ENCODE measurements at places on chromosomes 11 and 22.

GRCh38 chr22:49307481-49307830, 520.2 kb downstream of the BRD1 start:
- DNase-seq: no peak

GRCh38 chr22:25697181-25697664, 44.8 kb upstream of the MYO18B start:
- no peak for DNase-seq

- DNase-seq: no peak
These were observed 50.9 kb downstream of the CDKN1C start for GRCh38 chr11:2834503-2835273.

GRCh38 chr11:30344085-30344484, 21.2 kb downstream of the ARL14EP start:
- DNase-seq: peak; percentile 65

- DNase-seq: peak; percentile 81
These were observed 1.6 kb downstream of the MAML2 start for GRCh38 chr11:96341211-96342013.

DNA sequence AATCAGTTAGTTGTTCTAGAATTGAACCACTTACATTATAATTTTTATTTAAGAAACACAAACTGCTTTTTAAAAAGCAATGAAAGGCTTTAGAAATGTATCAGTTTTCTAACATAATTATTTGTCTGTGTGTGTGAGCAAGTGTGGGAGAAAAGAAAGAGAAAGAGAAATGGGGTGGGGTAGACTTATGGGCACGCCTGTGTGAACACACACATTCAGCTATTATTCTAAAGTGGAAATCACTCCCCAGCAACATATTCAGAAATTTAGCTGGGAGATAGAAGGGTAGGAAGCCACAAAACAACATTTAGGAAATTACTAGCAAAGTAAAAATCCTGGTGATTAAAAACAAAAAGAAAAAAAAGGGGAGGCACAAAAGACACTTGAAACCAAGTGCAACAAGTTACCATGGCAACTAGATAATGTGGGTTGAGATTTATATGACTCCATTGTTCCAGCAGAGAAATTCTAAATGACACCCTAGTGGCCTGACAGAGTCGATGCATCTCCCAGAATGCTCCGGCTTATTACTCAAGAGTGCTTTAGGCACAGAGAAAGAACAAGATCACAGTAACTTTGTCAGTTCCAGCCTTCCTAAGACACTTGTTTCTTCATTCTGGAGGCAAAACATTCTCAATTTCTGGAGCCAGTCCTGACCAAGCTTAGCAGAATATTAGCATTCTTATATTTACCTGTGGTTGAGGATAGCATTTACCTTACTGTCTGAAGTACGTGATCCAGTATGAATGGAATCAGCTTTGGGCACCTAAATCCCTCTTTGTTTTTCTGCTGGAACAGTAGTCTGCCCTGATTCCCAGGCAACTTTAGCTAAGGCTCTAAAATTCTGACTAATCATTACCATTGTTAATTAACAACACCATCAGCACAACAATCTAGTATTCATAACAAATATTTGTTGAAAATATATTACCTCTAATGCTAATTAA, 444.4 kb downstream of the DLG2 start:
- peak; percentile 44 for DNase-seq

- no peak for DNase-seq
These were observed 287.0 kb downstream of the FAT3 start for GRCh38 chr11:92511522-92512203.

GRCh38 chr11:16356057-16356760, at the start of gene SOX6:
Gene SOX6 (minus strand): TSS chr11:16356546. CDS start chr11:16341248, 15,298 bp downstream.
- DNase-seq: no peak

GRCh38 chr11:279966-280705, 1.9 kb downstream of the NLRP6 start:
- DNase-seq: no peak

GRCh38 chr22:50271519-50271970, 1.4 kb upstream of the MAPK11 start:
- peak; percentile 72 for DNase-seq

DNA sequence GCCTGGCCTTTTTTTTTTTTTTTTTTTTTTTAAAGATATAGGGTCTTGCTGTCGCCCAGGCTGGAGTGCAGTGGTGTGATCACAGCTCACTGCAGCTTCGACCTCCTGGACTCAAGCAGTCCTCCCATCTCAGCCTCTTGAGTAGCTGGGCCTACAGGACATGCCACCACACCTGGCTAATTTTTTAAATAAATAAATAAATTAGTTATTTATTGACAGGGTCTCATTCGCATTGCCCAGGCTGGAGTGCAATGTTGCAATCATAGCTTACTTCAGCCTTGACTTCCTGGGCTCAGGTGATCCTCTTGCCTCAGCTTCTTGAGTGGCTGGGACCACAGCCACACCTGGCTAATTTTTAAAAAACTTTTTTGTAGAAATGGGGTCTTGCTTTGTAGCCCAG, 10.5 kb downstream of the AP2A2 start:
- no peak for DNase-seq

- no peak for DNase-seq
These were observed 139.9 kb upstream of the PLET1 start for GRCh38 chr11:112400476-112401014.

- no peak for DNase-seq
These were observed 67.9 kb downstream of the YAP1 start for GRCh38 chr11:102177974-102178631.

- no peak for DNase-seq
These were observed 260.0 kb downstream of the TBC1D22A start for GRCh38 chr22:47022475-47022874.

DNA sequence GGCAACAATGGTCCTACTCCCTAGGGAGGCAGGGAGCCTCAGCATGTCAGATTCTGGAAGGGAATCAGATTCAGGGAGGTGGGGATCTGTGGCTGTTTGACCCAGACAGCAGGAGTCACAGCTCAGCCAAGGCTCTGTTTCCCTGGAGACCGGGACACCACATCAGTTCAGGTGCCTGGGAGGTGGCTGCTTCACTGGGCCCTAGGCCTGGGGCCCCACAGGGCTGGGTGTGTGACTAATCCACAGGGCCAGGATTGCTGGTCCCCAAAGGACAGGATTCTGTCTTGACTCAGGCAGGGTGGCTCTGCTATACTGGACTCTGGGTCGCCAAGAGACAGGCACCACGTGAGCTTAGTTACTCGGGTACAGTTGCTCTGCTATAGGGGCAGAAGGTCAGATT, 3.5 kb upstream of the OR5AN1 start:
- no peak for DNase-seq

DNA sequence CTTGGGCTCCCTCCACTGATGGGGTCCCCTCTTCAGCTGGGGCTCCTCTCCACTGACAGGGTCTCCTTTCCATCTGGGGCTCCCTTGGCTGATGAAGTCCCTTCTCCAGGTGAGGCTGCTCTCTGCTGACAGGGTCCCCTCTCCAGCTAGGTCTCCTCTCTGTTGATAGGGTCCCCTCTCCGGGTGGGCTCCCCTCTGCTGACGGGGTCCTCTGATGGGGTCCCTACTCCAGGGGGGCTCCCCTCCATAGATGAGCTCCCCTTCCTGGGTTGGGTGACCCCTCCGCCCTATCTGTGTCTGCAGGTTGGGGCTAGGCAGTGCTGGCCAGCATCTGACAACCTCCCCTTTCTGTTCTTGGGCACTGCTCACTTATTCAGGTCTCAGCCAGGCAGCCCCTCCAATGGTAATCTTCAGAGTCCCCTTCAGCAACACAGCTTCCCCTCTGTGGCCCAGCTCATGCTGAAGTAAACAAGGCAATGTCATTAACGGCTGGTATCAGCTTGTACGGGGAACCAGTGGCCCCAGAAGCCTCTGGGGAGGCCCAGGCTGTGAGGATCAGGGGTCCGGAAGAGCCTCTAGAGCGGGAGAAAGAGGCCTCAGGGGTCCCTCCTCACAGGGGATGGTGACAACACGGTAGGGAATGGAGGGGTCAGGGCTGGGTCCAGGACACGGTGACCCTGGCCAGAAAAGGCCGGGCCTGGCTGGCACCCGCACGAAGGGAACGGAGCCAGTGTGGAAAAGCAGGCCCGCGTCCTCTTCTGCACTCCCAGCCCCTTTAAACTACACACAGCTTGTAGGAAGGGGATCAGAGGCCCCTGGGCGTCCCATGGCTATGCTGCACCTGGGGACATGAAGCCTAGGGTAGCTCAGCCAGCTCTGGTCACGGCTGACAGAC, 9.6 kb upstream of the CD81 start:
- DNase-seq: no peak

DNA sequence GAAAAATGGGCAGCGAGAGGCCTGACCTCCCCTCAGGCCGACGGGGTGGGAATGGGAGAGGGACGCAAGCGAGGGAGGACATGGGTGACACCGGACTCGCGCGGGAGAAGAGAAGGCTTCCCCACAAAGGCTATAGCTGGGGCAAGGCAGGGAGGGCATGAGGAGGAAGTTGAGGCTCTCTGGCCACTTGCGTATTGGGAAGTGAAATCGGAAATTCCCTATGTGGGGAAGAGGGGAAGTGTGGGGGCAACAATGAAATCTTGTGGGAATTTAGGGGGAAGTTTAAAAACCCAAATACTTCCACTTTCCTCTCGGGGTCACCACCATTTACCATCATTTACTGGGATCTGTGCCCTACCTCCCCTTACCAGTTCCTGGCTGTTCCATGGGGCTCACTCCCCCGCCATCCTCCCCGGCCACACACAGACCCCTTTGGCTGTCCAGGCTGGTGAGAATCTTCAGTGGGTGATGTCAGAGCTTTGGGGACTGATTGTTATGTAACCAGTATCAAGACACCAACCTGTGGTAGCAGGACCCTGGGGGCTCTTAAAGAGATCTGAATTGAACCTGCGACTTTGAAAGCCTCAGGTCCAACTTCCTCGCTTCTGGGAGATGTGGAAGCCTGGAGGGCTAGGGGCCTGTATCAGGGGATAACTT, 951 bp upstream of the EHD1 start:
- DNase-seq: peak; percentile 48

- DNase-seq: no peak
These were observed 327.9 kb downstream of the SOX6 start for GRCh38 chr11:16028419-16028818.

DNA sequence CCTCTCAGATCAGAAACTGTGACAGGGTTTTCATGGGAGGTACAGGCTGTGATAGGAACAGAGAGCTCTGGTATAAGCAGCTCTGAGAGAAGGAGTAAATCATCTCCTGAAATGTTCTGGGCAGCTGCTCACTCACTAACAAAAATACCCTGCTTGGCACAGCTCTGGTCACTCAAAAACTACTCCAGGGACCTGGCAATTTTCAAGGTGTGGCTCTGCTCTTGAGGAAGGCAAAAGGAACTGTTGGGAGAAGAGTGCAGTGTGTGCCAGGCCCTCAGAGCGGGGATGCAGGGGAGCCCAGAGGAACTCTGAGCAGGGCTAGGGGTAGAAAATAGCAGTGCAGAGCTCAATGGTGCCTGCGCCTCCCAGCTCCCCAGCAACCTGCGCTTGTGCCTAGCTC, 180.5 kb upstream of the ZBED5 start:
- DNase-seq: no peak

DNA sequence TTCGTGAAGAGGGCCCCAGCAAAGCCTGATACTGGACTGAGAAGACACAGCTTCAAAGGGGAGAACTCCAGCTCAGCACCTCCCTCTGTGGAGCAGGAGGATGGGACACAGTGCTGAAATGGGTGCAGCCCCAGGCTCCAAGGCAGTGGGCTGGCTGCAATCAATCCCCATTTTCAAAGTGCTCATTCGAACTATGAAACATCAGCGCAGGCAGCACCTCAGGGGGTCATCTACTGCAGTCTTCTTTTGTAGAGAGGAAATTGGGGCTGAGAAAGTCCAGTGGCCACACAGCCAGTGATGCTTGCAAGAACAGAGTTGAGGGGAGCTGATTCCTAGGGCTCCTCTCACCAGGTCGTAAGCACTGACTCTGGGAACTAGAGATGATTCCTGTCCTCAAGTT, 25.1 kb downstream of the OPCML start:
- DNase-seq: no peak

DNA sequence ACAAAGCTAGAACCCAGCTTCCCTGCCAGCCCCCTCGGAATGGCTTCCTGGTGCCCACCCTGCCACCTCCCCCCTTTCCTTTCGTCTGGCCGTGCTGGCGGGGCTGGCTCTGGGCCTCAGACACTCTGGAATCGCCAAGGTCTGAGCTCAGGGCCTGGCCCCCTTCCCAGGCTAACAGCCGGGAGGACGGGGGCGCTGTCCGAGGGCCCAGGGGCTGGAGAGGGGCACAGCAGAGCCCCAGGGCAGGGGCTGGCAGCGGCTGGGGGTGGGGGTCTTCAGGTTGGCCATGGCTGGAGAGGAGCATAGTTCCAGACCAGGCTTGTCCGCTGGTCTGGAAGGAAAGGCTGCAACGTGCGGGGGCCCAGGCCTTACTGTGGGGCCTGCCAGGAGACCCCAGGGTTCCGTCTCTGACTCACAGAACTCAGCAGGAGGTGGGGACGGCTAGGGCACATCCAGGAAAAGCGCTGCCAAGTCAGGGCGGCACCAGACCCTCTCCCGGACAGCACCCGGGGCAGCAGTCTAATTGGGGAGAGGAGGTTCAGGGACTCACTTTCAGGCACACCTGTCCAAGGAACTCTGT, 861 bp upstream of the LTBP3 start:
- DNase-seq: no peak

DNA sequence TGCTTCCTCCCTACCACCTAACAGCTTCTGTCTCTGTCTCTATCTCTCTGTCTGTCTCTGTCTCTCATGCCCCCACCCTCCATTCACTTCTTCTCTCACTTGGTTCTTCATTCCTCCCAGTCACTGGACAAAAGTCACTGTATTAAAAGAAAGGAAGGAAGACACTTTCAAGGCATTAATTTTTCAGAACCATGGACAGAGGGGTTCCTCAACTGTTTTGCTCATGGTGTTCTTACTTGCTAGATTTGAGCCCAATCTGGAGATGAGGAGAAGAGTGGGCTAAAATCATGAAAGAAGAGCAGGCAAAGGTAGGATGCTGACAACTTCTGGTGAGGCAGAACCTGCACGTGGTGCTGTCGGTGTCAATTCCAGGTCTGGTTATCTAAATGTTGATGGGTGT, 116.7 kb upstream of the LARGE1 start:
- DNase-seq: peak; percentile 3

DNA sequence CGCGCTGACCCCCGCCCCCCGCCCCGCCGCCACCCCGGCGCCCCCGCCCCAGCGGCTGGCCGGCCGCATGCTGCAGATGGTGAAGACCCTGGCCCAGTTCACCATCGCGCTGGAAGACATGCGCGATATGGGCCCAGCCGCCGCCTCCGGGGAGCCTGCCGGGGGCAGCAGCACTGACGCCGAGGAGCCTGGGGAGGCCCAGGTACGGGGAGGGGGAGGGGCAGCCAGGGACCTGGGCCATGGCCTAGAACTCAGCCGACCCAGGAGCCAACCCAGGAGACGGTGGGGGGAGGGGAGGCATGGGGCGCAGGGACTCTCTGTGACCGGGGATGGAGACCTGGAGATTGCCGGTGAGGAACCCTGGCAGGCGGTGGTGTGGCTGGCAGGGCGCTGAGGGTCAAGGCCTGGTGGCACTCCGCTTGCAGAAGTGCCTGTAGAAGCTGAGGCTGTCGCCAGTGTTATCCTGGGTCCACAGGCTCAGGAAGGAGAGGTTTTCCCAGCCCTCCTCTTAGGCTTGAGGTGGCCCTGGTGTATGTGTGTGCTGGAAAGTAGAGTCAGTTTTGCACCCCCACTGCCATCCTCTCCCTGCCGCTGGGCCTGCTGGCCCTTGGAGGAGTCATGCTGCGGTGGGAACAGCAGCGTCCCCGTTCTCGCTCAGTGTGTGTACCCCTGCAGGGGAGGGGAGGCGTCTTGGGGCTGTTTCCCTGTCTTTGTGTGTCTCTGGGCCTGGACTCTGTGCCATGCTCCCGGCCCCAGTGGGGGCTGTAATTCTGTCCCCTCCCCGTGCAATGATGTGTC, 32.9 kb upstream of the RELT start:
- no peak for DNase-seq
